EL (cell line): ENCODE measurements at places on chromosomes 16 and 17.
A peak's percentile ranks its signal among the peaks of the same experiment; 100 is the strongest.

- DNase-seq, result no peak
Observed at GRCh38 chr16:85438981-85439685, 174.0 kb upstream of the GSE1 start.

DNA sequence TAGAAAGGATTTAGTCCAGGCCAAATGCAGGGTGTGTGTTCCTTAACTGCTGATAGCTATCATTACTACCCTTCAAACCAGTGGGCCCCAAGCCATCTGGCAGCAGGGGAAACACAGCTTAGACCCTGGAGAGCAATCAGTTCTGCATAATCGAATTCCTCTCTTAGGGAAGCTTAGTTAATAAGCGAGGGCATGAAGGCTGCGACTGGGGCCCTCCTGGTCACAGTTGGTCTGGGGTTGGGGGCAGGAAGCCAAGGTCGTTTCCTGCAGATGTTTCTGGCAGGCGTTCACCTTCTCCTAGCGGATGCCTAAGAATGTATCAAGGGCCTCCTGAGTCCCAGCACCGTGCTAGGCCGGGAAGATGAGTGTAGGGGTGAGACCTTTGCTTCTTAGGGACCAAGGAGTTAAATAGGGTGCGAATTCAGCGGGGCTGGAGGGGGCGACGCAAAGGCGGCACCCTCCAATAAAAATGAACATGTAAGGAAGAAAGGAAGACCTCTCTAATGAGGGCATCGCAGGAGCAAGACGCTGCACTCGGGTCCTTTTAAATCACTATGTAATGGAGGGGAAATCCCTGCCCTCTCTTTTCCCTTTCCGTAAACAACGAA lies 16.5 kb upstream of the EEF2K start:
- peak; percentile 41 for DNase-seq

GRCh38 chr16:50372611-50373344 lies 4.0 kb upstream of the BRD7 start:
- DNase-seq, result peak; percentile 44

DNA sequence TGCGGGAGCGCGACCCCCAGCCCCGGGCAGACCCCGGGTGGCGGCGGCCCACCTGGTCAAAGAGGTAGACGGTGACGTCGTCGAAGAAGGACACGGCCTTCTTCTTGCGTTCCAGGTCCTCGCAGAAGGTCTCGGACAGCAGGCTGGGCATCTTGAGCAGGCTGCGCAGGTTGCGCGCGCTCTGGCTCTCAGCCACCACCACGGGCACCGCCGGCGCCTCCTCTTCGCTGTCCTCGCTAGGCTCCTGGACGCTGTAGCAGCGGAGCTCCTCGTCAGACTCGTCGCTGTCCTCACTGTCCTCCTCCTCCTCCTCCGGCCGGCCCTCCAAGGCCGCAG lies 45.2 kb upstream of the PVALEF start:
- DNase-seq, result no peak

DNA sequence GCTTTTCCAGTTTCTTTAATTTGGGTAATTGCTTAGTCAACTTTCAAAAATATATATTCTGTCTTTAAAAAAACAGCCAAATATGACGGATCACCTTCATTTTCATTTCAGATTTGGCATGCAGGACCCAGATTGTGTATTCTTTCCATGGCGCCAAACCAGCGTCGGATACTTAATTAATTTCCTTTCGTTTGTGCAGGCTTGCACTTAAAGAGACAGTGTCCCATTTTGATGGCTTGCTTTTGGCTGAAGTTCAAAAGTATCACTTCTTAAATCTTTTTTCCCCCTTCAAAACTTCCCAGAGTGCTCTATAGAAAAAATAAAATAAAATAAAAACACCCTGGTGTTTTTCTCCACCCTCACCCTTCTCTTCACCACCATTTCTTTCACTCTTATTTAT lies 394.5 kb upstream of the SOX9 start:
- DNase-seq, result no peak

DNA sequence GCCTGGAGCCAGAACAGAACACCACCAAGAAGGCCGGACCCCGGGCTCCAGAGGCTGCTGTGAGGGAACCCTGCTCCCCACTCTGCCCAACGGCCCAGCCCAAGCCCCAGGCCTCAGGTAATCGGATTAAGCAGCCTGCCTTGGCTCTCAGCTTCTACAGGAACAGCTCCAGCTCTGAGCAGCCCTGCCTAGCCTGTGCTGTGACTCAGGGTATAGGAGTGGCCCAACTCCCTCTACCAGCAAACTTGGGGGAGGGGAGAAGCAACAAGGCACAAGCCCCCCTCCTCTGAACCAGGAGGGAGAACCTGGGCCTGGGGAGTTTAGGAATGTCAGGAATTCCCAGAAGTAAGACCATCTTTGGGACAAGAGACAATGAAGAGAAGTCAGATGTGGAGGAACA lies 849 bp upstream of the SOX15 start:
- peak; percentile 76 for DNase-seq

DNA sequence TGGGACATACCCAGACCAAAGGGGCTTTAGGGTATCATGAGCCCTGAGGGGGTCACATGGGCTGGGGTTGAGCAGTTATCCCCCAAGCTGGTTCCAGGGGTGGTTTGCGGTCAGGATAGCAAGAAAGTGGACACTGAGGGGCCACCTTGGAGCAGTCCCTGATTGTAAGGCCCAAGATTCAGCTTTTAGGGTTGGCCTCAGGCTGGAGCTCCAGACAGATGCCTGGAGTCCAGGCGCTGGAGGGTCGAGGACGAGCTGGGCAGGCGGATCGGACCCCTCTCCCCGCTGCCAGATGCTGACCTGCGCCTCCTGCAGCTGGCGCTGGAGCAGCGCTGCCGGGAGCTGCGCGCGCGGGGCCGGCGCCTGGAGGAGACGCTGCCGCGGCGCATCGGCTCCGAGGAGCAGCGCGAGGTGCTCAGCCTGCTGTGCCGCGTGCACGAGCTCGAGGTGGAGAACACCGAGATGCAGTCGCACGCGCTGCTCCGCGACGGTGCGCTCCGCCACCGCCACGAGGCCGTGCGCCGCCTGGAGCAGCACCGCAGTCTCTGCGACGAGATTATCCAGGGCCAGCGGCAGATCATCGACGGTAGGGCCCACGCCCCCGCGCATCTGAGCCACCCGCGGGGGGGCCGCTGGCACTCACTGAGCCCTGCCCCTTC lies 10.0 kb downstream of the BTBD17 start:
- no peak for DNase-seq

DNA sequence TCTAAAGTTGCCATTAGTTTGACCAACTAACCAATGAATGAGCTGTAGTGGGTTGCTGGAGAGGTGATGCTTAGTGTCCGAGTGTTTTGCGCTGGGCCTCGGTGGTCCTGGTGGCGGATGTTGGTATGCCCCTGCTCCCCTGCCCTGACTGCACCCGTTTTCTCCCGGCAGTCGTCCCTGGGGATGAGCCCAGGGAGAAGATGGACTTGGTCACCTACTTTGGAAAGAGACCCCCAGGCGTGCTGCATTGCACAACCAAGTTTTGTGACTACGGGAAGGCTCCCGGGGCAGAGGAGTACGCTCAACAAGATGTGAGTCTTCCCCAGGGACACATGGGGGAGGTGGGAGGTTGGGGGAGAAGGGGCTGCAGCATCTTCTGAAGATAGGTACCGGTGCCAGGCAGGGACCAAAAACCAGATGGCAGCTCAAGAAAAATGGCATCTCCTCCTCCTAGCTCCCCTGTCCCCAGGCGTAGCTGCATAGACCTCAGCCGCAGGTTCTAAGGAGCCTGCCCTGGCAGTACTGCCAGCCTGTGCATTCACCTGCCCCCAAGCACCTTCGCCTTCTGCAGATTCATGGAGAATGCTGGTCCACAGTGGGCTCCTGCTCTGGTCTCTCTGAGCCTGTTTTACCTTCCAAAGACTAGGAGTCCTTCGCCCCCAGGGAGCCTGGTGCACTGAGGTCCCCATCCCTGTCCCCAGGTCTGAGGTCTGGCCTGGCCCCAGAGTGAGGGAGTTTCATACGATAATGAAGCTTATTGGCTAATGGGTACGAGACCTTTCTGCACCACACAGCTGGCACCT lies 5.3 kb downstream of the CNP start:
- no peak for DNase-seq

GRCh38 chr17:51166987-51167931 lies 1.0 kb downstream of the NME2 start:
- peak; percentile 62 for DNase-seq

- peak; percentile 99 for DNase-seq
Observed at GRCh38 chr16:87387942-87388817, 4.0 kb upstream of the MAP1LC3B start.

- no peak for DNase-seq
Observed at GRCh38 chr17:33421933-33422332, 128.8 kb upstream of the ASIC2 start.

GRCh38 chr17:54172096-54172984 lies 349.6 kb downstream of the KIF2B start:
- DNase-seq, result peak; percentile 0

- no peak for DNase-seq
Observed at GRCh38 chr17:40095351-40095943, 4.9 kb downstream of the NR1D1 start.
